ENCODE measurements at places on chromosomes 5 and 9. TPM values are rescaled to one million over a fixed set of nuclear protein-coding genes. Genes with fewer than 3 reads are reported as not detected.

Gene GNAQ
- 74.2 TPM for polyA plus RNA-seq

Gene IFNK
- polyA plus RNA-seq, result not detected

Gene STARD4
- 60.5 TPM for polyA plus RNA-seq

Gene PMPCA
- polyA plus RNA-seq, result 62.6 TPM

Gene SARDH
- polyA plus RNA-seq, result 0.56 TPM

Gene FBP2
- not detected for polyA plus RNA-seq

Gene AK1
- polyA plus RNA-seq, result 105 TPM

Gene CCL27
- polyA plus RNA-seq, result 2.9 TPM

Gene CCDC192
- not detected for polyA plus RNA-seq

Gene PCDHA1
- not detected for polyA plus RNA-seq

Gene EPB41L4A
- polyA plus RNA-seq, result 7.4 TPM

Gene EFNA5
- polyA plus RNA-seq, result 4.6 TPM

Gene GLRA1
- not detected for polyA plus RNA-seq

Gene N4BP3
- polyA plus RNA-seq, result 5.8 TPM

Gene FOXI1
- polyA plus RNA-seq, result not detected

Gene BTNL3
- not detected for polyA plus RNA-seq

Gene SPINK7
- polyA plus RNA-seq, result not detected

Gene GM2A
- polyA plus RNA-seq, result 0.40 TPM

Gene EQTN
- not detected for polyA plus RNA-seq

Gene SMC2
- polyA plus RNA-seq, result 2.6 TPM

Gene IFNA1
- polyA plus RNA-seq, result not detected

Gene ANKRD31
- polyA plus RNA-seq, result 0.62 TPM

Gene LHX2
- 2.6 TPM for polyA plus RNA-seq

Gene REXO4
- polyA plus RNA-seq, result 16.1 TPM

Gene CCNJL
- polyA plus RNA-seq, result 0.84 TPM

Gene PAPPA
- polyA plus RNA-seq, result 0.40 TPM

Gene LRRTM2
- polyA plus RNA-seq, result 6.1 TPM

Gene FOXD4L4
- polyA plus RNA-seq, result not detected

Gene SCGB3A2
- not detected for polyA plus RNA-seq

Gene UNC5A
- 3.8 TPM for polyA plus RNA-seq

Data from neural cell (in vitro differentiated cells).